ENCODE measurements at places on chromosomes 11 and 22.

DNA sequence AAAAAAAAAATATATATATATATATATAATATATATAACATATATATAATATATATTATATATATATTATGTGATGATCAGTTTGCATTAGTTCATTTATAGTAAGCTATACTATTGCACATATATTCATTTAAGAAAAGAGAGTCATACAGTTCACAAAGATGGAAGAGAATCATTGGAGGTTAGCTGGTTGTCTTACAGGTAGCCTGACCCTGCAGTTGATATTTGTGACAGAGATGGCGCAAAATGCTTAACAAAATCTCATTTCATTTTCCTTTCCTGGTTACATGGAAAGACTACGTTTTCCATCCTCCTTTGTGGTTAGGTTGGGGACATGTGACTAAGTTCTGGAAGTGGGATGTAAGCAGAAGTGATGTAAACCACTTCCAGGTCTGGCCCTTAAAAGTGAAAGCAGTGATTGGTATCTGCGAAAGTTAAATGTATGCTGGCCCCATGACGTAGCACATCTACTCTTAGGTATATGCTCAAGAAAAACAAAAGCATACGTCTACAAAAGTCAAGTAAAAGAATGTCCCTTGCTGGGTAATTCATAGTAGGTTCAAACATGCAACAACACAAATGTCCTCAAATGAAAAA is 7.2 kb upstream of the TMEM135 start:
- DNase-seq = no peak

DNA sequence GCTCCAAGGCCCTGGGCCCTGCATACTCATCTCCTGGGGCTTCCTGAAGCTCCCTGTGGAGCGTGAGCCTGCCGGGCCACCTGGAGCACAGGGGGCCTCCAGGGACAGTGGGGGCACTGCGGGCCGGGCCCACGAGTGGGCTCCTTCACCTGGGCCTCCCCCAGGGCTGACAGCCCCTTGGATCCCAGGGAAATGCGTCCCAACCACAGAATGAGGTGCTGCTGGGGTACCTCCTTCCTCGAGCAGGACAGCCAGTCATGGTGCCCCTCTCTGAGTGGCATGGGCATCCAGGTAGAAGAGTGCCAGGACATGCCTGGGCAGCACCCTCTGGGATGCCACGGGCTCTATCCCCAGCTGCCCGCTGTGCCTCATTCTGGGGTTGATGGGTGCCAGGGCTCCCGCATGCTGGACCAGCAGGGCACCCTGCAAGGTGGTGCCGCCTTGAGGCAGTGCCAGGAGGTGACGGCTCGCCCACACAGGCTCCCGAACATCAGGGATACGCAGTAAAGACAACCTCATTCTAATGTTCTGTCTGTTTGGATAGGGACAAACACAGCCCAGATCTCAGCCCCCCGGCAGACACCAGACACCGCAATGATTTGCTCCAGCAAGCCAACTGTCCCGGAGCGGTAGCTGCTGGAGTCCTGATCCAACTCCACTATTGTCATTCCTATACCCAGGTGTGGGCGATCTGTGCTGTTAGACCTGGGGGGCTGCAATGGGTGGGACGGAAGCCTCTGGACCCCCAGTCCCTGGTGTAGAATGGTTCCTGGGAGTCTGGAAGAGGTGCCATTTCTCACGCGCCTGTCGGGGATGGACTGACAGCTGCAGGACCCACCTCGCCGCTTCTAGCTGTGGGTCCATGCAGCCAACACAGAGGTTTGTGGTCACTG is 25.8 kb downstream of the KRTAP5-5 start:
- DNase-seq = peak; percentile 6

- DNase-seq = no peak
Observed at GRCh38 chr11:8830641-8831040, 80.3 kb upstream of the AKIP1 start.

- DNase-seq = peak; percentile 39
Observed at GRCh38 chr11:124669193-124669592, 4.3 kb downstream of the SIAE start.

- DNase-seq = no peak
Observed at GRCh38 chr11:111123463-111124398, 121.8 kb upstream of the POU2AF2 start.

DNA sequence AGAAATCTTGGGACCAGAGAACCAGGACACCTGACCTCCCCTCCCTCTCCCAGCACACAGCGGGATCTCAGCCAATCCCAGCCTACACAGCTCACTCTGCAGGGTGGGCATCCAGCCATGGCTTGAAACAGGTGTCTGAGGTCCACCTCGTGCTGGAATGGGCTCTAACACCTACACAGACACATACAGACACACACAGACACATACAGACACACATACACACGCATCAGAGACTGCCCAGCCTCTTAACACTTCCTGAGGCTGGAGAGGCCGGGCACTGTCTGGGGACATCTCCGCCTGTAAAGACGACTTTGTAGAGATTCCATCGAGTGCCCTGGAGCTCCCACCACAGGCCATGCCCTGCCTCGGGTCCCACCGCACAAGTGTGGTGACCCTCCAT is 36.7 kb downstream of the CAPN1 start:
- DNase-seq = no peak

- peak; percentile 95 for DNase-seq
Observed at GRCh38 chr11:65574109-65574810, 1.6 kb upstream of the EHBP1L1 start.

GRCh38 chr11:62479631-62480201 is 60.9 kb downstream of the SCGB1A1 start:
- no peak for DNase-seq

All from stimulated activated CD8-positive, alpha-beta memory T cell treated with anti-CD3 and anti-CD28 coated beads, Interleukin-4, amount 100 ng/mL, for 48 hours (primary cell).